ENCODE measurements at places on chromosomes 1 and 21.
A peak's percentile ranks its signal among the peaks of the same experiment; 100 is the strongest.

DNA sequence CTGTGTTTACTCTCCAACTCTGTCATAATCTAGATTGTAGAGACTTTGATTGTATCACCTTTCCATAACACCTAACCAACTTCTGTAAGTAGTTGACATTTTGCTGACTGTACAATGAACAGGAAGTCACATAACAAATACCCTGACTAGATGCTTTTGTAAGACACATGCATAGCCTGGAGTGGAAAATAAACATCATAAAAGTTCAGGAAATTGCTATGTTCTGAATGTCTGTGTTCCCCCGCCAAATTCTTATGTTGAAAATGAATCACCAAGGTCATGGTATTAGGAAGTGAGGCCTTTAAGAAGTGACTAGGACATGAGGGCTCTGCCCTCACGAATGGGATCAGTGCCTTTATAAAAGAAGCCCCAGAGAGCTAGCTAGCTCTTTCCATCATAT, 40.4 kb upstream of the ZSWIM5 start:
- DNase-seq = peak; percentile 4

GRCh38 chr21:32888971-32889370, 117.4 kb upstream of the PAXBP1 start:
- DNase-seq = no peak

- no peak for DNase-seq
Measured at GRCh38 chr1:19260211-19261138, 8.9 kb downstream of the MRTO4 start.

GRCh38 chr1:223179786-223180185, 36.7 kb upstream of the TLR5 start:
- DNase-seq = no peak

DNA sequence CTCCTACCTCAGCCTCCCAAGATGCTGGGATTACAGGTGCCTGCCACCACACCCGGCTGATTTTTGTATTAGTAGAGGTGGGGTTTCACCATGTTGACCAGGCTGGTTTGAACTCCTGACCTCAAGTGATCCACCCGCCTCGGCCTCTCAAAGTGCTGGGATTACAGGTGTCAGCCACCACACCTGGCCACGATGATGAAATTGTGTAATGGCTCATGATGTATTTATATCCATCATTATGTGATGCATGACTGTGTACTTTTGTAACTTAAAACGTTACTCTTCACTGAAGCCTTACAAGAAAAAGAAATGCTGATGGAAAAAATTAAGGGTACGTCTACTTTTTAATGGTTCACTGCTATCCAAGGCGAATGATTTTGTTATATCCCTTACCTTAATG, 7.5 kb downstream of the TARDBP start:
- DNase-seq = no peak

DNA sequence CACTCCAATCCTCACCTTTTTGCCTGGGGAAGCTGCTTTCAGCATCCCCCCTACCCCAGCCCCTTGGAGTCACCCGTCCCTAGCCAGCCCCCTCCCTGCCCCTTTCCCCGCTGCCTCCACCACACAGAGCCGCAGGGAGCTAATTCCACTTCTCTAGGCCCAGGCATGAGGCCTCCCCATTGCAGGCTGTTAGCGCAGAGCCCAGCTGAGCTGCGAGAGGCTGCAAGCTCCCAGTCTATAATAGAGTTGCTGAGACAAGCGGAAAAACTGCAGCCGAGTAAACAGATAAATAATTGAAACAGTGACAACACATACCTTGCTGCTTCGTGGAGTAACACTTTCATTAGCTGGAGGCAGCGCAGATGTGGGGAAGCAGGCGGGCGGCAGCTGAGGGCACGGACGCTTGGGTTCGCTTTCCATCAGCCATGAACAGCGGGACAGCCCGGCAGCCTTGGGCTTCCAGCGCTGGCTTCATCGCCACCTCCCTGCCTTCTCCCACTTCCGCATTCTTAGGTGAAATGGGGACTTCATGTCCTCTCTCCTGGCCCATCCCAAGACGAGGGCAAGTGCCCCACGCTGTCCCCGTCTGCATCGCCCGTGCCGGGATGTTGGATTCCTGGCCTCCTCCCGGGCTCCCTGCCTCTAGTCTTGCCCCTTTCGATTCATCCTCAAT, 183.3 kb downstream of the IGSF21 start:
- DNase-seq = no peak

DNA sequence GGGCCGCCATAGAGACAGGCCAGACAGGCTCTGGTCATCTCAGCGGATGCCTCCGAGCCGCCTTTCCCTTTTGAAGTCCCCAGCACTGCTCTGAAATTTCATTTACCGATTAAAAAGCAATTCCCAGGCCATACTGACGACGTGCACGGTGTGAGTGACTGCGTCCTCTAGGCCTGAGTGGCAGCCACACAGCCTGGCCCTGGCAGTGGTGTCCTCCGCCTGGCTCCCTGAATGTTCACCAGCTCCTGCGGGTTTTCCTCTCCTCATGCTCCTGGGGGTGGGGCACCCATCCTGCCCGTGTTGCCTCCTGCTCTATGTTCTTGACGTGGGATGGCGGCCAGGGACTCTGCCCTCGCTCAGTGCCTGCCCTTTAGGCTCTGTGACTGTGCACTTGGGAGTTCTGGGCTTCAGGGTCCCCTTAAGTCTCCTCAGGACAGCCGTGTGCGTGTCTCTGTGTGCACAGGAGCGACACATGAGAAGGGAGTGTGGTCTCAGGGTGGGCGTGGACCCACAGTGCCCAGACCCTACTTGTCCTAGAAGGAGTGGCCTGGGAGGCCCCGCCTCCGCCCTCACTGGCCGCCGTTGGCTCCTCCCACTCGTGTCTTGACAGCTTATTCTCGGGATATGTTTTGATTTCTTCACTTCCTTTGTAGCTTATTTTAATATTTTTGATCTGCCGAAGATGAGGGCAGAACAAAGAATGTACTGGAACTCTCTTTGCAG, 3.6 kb downstream of the SKI start:
- peak; percentile 82 for DNase-seq

DNA sequence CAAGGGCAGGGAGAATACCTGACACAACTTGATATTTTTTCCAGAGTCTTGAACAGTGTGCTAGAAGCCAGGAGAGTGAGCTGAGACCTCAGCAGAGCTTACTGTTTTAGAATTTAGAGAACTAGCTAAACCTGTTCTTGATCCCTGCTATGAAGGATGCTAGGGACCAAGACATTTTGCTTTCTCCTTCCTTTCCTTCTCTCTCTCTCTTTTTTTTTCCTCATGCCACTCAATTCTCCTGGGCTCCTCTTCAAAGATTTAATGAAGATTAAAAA, 99.0 kb downstream of the NGF start:
- DNase-seq = no peak

GRCh38 chr1:192807211-192808162, 1.4 kb upstream of the RGS2 start:
- peak; percentile 40 for DNase-seq

DNA sequence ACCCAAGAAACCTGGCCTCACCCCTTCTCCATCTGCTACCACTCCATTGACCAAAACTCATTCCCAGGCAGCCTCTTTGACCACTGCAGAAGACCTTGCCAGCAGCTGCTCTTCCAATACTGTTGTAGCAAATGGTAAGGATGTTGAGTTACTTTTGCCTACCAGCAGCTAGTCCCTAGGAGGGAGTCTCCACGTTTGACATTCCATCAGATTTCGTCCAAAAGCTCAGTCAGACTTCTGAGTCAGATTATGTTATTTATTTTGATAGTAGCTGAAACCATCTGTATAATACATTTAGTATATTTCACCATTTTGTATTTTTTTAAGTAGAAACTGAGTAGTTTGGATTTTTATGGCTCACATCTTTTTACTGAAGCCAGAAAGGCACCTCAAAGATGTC, 51.5 kb upstream of the WNT2B start:
- no peak for DNase-seq

DNA sequence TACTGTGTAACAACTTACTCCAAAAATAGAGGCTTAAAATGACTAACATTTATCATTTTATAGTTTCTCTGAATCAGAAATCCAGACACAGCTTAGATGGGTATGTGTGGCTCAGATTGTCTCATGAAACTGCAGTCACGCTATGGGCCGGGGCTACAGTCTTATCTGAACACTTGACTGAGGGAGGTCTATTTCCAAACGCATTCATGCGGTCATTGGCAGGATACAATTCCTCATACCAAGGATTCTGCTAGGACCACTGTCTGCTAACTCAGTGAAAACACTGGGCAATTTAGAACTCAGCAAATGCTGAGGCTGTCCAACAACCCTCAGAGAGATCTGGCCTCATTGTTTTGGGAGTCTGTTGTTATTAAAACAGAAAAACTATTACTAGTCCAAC, 178.6 kb downstream of the TBX15 start:
- no peak for DNase-seq

DNA sequence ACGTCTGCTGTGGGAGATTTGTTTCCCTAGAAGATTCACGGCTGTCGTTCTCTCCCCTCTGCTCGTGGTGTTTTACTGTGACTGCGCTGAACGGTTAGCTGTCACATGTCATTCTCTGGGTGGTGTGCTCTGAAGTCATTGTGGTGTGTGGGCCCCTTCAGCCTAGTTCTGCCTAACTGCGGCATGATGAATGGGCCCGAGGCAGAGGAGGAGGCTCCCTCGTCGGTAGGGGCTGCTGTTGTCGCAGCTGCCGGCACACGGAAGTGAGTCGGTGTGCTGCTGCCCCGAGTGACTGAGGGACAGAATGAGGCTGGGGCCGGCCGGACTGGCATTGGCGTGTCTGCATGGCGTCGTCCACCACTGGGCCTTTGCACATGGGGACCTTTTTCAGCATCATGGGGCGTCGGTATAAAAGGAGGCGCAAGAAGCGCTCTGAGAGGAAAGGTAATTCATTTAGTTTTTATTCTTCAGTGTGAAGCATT, 77.9 kb downstream of the ADARB1 start:
- peak; percentile 70 for DNase-seq

GRCh38 chr21:38986406-38986805, 180.7 kb downstream of the ETS2 start:
- no peak for DNase-seq

GRCh38 chr1:920521-920920, 3.2 kb upstream of the SAMD11 start:
- no peak for DNase-seq

GRCh38 chr21:31804008-31804394, 68.8 kb upstream of the HUNK start:
- no peak for DNase-seq

- DNase-seq = no peak
Measured at GRCh38 chr1:198151688-198152087, 5.1 kb upstream of the NEK7 start.

DNA sequence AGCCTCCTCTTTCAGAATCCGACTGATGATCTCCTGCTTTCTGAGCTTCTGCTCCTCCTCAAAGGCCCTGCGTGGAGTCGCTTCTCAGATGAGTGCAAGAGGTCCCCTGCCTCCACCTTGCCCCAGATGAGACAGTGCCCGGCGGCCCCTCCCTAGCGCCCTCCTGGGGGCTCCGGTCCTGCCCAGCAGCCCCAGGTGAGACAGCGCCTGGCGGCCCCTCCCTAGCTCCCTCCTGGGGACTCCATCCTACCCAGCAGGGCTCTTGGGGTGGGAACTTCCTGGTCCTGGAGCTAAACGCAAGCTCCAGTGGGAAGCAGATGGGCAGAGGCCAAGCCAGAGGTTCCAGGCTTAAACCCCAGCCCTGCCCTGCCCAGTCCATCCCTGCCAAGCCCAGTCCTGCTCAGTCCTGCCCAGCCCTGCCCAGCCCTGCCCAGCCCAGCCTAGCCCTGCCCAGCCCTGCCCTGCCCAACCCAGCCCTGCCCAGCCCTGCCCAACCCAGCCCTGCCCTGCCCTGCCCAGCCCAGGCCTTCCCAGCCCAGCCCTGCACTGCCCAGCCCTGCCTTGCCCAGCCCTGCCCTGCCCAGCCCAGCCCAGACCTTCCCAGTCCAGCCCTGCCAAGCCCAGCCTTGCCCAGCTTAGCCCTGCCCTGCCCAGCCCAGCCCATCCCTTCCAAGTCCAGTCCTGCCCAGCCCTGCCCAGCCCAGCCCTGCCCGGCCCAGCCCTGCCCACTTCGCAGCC, 34.6 kb downstream of the CFAP74 start:
- no peak for DNase-seq
